ENCODE measurements at places on chromosomes 2 and 18.

DNA sequence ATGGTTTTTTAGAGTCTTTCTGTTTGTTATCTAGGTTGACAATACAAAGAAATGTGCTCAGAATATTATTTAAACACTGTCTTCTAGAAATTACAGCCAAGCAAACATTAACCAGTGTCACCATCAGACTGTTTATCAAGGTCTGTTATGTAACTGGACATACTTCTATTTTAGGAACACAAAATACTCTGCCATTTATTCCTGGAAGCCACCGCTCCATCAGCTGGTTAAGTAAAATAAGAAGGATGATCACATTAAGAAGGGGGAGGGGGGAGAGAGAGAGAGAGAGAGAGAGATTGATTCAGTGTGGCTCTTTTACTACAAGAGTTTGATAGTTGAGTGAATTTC, 47.9 kb downstream of the MBP start:
- DNase-seq = no peak

DNA sequence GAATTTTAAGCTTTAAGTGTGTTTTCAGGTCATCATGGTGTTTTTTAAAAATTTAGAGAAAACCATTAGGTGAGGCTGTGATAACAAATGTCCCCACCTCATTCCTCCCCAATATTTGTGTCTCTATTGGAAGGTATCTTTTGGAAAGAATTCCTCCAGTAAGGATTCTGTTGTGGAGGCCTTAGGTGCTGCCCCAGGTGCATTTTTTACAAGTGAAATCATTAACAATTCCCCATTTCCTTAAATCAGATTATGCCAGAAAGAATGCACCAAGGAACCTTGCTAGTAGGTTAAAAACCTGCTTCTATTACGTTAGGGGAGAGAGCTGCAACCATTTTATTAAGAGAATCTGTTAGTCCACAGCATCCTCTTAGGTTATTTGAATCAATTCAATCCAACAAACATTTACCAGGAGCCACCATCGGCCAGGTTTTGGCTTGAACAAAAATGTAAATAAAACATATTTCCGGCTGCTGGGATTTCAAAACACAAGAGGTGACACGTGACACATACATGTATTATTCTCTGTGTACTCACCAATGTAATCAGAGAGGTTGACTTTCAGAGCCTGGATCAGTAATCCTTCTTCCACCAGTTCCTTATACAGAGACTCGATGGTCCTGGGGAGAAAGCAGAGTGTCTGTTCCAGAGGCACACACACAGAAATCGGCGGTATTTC, 112.5 kb upstream of the ASB18 start:
- no peak for DNase-seq

- DNase-seq = no peak
Measured at GRCh38 chr2:98793897-98794830, 63.2 kb upstream of the MGAT4A start.

GRCh38 chr2:5392658-5393057, 299.5 kb upstream of the SOX11 start:
- no peak for DNase-seq

DNA sequence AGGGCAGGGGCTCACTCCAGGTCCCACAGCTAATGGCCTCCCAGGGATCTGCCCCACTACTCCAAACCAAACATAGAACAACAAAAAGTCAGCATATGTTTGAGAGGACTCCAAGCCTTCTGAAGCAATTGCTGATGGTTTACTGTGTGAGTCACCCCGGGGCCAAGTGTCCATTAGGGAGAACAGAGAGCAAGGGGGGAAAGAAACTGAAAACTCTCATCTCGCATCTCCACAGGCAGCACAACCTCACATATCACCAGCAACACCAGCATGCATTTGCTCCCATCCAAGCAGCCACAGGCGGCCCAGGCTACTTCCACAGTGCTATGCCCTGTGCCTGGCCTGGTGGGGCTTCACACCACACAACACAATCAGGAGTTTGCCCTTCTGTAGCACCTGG, 39.1 kb downstream of the CYRIA start:
- no peak for DNase-seq

DNA sequence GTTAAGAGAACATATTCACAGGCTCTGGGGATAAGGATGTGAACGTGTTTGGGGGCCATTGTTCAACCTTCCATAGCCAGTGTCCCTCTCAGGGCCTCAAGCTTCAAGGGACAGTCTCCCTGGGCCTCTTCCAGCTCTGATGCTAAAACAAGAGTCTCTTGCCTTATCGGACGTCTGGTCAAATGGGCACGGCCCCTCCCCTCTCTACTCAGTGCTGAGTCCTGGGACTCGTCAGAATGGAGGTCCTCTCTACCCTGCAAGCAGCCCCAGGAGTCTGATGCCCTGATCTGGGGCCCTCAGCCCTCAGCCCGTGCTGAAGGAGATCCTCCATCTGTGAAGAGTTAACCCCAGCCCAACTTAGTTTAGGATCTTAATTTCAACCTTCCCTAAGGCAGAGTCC, 198.2 kb downstream of the ZFP36L2 start:
- no peak for DNase-seq

All from Right ventricle myocardium inferior (tissue), 1 donor.